ENCODE measurements at places on chromosomes 3 and 15.

DNA sequence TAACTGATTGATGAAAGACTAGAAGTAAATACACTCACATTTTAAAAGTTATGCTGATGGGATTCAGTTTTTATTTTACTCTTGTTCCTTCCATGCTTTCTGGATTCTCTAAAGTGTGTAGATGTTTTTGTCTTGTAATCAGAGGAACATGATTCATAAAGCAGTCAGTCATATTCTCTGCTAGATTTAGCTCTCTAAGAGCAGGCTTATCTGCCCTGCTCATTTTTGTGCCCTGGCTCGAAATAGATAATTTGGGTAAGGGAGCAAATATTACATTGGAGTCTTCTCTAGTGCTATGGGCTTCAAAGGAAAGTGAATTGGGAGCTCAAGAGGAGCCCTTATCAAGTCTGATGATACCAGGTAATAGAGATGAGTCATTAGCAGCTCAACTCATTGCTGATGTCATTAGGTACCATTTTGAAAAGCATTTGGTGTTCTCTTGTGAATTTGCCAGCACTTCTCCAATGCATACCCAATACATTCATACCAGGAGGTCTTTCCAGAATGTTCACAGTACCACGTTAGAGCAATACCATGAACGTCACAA is 27.7 kb downstream of the SACM1L start:
- DNase-seq = no peak

DNA sequence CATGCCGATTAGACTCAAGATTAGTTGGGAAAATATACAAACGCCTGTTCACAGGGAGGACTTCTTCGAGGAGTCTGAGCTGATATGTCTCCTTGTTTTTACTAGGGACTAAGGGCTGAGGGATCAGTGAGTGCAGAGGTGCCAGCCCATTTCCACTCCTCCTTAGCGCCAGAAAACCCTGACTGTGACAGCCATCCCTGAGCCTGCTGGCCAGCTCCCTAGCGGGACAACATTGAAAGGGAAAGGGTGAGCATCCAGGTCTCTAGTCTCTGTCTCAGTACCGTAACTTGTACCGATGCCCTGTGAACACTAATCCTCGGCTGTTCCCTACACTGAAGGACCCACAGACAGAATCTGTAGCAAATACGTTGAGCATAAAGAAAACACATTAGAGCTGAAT is 243.4 kb downstream of the WNT5A start:
- DNase-seq = no peak

- DNase-seq = no peak
These were observed 2.3 kb downstream of the SH3BP5 start for GRCh38 chr3:15330031-15330596.

DNA sequence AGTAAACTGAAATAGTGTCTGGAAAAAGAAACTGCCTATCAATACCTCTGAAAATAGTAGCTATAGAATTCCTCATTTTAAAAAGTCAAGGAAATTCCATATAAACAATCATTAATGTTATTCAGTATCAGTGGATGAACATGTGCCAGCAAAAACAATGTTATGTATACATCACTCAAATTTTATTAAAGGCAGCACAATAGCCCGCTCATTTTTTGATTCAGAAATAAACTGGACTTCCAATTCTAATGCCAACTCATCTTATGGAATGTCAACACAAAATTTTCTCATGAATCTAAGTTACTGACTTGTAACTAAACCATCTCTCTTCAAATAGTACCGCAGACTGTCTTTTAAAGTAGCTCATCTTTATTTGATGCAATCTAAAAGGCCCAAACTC is 19.0 kb downstream of the THBS1 start:
- no peak for DNase-seq

DNA sequence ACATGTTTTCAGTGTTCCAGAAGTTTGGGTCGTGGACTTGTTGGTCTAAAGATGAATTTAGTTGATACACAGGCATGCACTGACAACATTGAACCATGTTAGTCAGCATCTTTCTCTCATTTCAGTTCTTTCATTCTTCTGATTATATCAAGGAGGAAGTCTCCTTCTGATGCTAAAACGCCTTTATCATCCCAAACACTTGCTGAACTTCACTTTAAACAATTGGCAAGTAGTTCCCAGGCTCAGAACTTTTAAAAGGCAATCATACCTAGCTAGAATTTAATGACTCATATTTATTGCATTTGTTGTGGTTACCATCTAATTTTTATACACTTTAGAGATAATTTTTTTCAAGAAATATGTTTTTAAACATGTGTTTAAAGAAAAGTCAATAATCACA is 15.9 kb downstream of the LMCD1 start:
- no peak for DNase-seq

- no peak for DNase-seq
These were observed 72.1 kb upstream of the FNDC3B start for GRCh38 chr3:171967137-171967783.

DNA sequence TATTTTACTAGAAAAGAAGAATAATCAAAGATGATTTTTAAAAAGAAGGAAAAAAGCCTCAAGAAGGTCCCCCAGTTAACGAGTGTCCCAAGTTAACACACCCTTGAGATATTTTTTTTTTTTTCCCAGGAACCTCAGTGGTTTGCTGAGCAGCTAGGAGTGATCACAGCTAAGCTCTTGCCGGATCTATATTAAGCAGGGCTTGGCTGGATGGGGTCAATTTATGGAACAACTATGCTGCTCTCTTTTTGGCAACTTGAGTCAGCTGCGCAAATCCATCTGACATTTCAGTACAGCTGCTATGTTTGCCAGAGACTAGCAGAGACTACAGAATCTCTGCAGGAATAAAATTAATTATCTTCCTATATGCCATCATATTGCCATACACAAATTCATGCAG is at the start of gene LMOD3:
Gene LMOD3 (minus strand): TSS at position 193 of the 400 bp plus-strand sequence. CDS start 209 bp downstream, outside the sequence.
- DNase-seq = no peak

DNA sequence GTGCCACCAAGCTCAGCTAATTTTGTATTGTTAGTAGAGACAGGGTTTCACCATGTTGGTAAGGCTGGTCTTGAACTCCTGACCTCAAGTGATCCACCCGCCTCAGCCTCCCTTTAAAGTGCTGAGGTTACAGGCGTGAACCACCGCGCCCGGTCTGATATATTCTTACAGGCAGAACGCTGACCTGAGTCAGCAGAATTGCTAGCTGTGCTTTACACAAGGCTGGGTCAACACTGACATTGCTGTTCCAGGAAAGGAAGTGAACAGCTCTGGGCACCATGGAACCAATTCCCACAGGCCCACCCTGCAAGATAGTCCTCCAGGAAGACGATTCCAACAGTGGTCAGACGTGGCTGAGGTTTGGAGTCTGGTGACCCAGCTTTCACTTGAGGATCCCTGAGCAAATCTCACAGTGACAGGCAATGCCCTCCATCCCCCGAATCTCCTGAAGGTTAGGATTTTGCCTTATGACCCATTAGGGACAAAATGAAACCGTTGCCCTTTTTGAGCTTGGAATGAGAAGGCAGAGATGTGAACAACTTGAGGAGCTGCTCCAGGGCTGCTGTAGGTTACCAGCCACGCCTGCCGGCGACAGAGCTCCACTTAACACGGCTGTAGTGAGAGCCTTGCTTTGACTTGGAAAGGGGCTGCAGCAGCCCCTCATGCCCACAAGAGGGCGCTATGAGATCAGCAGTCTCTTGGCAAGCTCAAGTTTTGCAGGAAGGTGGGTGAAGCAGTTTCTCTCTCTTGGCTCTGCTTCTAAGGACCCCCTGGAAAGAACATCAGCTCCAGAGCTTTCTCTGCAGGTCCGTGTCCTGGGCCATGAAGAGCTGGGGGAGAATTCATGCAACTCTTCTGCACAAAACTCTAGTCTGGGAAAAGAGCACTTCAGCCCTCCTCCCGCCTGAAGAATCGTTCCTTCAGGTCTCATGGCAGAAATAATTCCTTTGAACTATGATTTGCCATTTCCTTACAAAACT is 74.1 kb downstream of the SENP2 start:
- no peak for DNase-seq

DNA sequence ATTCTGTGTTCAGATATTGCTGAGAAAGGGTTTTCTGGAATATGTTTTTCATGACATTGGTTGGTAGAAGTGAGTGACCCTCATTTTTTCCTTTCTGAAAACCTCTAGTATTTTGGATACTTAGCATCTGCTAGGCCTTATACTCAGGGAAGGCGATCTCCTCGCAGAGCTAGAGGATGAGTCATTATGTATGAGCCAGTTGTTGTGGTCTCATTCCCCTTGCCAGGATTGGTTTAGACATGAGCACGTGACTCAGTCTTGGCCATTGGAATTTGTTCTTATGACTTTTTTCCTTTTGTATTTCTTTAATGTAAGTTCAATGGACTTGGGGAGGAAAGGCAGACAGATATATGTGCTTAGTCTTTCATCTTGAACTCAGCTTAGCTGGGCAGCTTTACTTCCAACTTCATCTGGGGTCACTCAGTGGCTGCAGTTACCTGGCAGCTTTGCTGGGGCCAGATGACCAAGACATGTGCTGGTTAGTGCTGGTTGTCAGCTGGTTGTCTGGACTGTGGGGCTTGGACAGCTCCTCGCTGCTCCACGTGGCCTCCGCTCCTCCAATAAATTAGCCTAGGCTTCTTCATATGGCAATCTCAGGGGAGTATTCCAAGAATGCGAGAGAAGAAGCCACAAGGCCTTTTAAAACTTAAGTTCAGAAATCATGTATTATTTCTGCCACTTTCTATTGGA is 207.5 kb downstream of the IL20RB start:
- no peak for DNase-seq

DNA sequence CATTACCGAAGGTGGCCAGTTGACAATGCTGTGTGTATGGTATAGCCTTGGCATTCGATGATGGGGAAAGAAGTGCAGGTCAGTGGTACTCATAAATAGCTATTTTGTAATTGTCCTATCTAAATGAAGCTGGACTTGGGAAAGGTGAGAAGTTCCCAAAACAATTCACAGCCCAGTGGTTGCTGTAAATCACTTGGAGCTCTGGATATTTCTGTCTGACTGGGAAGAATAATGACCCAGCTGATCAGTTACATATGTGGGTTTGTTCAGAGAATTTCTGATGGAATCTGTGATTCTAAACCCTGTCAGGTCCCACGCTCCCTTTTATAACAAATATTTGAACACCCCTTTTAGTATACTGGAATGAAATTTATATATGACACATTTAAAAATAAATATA is 133.9 kb upstream of the PFN2 start:
- DNase-seq = no peak

GRCh38 chr3:135690664-135691063 is 274.9 kb upstream of the PPP2R3A start:
- no peak for DNase-seq

DNA sequence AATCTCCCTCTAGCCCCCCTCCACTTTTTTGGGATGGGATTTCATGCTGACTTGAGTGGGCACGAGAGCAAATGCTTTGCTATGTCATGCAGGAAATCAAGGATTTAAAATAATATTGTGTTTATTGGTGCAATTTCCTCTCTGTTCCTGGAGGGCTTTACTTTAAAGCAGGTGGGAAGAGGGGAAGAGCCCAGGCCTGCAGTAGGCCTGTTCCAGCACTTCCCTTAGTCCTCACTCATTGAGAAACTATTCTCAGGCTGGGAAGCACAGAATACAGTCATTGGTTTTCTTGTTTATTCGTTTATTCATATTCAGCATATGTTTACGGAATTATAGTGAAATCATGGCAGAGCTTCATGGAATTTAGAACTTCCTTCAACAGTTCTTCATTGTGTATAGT is 41.7 kb upstream of the SPSB4 start:
- no peak for DNase-seq

DNA sequence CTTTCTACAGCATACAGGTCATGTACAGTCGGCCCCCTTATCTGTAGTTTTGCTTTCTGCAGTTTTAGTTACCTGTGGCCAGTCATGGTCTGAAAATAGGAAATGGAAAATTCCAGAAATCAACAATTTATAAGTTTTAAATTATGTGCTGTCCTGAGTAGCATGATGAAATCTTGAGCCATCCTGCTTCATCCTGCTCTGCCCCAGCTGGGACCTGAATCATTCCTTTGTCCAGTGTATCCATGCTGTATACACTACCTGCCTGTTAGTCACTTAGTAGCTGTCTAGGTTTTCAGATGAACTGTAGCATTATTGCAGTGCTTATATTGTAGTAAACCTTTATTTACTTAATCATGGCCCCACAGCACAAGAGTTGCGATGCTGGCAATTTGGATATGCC is 44.8 kb downstream of the AP4E1 start:
- no peak for DNase-seq

GRCh38 chr3:19711160-19711782 is 222.7 kb downstream of the EFHB start:
- no peak for DNase-seq

GRCh38 chr3:154119951-154120350 is 1.2 kb upstream of the ARHGEF26 start:
- DNase-seq = no peak

GRCh38 chr3:7290077-7290825 is 429.3 kb downstream of the GRM7 start:
- DNase-seq = no peak

DNA sequence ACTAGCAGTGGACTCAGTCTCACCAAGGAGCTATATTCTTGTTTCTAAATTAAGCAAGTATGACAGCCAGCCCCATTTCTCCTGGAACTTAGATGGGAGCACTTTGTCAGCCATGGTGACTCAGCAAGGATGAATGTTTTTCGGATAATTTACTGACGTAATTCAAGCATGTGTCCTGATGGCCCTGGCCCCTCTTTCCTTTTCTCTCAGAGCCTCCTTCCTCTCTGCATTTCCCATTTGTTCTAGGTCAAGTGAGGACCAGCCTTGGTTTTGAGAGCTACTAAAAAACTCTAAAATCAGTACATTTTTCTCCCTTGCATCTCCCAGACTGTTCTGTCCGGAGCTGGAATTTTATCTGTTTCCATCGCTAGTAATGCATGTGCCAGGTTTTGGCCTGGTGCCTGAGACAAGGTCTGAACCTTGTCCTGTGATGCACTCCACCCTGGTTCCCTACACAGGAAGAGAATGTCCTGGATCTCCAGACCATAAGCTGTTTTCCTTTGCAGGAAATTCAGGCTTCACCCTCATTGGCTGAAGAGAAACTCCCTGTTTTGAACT is 256.6 kb upstream of the ROPN1 start:
- no peak for DNase-seq
